Kasumi-1 (cell line): ENCODE measurements at places on chromosomes 13 and 19.
A peak's percentile ranks its signal among the peaks of the same experiment; 100 is the strongest.

DNA sequence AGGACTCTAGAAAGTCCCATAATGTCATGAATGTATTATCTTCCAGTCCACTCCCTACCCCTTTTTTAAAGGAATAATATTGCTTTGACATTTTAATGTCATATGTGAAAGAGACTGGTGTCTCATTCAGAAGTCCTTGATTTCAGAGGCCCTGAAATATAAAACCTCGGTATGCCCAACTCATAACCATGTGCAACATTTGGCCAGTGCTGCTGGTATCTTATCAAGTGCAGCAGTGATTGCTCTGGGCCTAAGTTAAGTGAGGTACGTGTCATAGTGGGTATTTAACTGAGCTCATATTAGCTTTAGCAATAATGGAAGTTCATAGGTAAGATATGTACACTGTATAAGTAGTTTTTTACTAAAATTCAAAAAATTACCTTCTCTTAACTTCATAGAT lies 14.7 kb downstream of the TEX30 start:
- DNase-seq, result no peak

DNA sequence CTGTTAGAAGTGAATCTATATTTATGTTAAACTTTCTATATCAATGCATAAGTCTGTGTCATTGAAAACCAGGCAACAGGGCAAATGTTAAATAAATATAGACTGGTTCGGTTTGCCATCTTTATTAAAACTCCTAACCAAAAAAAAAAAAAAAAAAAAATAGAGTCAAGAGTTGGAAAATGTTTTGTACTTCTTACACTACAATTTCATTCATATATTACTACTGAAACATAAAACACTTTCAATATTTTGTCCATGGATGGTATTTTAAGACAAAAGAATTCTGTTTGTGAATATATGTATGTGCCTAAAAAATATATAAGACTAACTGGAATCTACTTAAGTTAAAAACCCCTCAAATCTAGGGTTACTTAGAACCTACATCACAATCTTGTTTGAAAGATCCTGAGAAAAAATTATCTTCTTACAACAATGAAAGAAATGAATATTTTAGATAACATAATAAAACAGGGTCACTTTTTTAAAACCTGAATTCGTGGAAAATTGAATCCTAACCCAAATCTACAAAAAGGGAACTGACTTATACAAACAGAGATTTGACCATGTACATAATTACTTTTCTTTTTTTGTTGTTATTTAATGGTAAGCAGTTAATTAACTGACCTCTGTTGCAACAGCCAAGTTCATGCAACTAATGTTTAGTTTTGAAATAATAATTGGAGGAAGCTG lies 5.1 kb downstream of the DACH1 start:
- no peak for DNase-seq

DNA sequence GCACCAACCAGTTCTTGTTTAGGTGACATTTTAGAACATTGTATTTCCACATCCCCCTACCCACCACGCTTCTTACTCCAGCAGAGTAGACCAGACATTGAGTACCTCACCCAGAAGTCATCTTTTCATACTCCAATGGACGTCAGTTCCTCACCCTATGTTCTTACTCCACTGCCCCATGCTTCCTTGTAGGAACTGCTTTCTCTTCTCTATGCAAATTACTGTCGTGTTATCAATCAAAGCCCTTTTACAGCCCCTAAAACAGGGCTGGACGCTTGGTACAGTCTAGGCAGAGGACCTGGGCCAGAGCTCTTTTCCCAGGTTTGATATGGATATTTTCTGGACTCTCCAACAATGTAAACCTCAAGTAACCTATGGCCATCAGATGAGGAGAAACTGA lies 58.2 kb downstream of the USP12 start:
- DNase-seq, result no peak

DNA sequence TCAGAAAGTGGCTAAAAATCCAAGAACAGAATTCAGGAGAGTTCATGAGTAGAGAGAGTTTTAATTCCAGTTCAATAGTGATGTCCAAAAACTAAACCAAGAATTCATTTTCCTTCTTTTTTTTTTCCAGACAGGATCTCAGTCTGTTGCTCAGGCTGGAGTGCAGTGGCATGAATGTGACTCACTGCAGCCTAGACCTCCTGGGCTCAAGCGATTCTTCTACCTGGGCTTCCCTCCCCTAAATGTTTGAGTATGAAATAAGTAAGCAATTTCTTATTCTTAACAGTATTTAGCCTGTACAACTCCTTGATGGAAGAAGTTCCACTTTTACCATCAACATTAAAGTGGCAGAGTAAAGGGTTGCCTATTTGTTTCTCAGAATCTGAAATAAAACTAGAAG lies 3.8 kb downstream of the COMMD6 start:
- DNase-seq, result no peak

- DNase-seq, result no peak
Observed at GRCh38 chr19:1155352-1156304, 18.4 kb downstream of the SBNO2 start.

DNA sequence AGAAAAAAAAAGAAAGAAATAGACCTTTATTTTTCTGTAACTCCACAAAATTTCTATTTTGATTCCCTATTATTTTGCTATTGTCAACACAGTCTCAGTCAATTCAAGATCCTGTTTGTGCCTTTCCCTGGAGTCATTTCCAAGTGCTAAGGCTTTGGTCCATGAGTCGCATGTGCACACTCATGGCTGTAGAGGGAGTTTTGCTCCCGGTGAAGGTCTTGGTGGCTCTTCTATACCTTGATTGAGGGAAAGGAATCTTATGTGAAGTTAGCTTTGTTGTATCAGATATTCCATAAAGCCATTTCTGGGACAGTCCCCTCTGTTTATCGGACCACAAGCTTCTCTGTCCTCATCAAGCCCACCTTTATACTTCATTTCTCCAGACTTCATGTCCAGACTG lies 58.7 kb upstream of the ALOX5AP start:
- DNase-seq, result no peak

- DNase-seq, result no peak
Observed at GRCh38 chr19:728011-728410, 19.3 kb downstream of the PALM start.

DNA sequence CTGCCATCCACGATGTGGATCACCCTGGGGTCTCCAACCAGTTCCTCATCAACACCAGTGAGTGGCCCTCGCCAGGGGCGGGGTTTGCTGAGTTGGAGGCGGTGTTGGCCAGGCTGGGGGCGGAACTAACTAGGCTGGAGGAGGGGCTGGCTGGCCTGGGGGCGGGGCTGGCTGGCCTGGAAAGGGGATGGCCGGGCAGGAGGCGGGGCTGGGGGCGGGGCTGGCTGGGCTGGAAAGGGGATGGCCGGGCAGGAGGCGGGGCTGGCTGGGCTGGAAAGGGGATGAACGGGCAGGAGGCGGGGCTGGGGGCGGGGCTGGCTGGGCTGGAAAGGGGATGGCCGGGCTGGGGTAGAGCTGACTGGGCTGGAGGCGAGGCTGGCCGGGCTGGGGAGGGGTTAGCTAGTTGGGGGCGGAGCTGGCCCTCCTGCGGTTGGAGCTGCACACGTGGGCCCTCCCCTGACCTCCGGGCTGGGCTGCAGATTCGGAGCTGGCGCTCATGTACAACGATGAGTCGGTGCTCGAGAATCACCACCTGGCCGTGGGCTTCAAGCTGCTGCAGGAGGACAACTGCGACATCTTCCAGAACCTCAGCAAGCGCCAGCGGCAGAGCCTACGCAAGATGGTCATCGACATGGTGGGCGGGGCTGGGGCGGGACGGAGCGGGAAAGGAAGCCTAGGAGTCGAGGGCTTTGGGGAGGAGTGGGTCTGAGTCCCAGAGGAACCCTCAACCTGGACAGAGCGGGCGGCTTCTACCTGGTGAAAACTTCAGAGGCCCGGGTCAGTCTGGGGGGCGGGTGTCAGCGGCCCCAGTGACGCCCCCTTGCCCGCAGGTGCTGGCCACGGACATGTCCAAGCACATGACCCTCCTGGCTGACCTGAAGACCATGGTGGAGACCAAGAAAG lies 41.0 kb downstream of the PDE4A start:
- DNase-seq, result peak; percentile 91

- no peak for DNase-seq
Observed at GRCh38 chr13:93625536-93625935, 398.9 kb downstream of the GPC6 start.

GRCh38 chr13:76293346-76293745 lies 592.9 kb downstream of the KCTD12 start:
- no peak for DNase-seq

DNA sequence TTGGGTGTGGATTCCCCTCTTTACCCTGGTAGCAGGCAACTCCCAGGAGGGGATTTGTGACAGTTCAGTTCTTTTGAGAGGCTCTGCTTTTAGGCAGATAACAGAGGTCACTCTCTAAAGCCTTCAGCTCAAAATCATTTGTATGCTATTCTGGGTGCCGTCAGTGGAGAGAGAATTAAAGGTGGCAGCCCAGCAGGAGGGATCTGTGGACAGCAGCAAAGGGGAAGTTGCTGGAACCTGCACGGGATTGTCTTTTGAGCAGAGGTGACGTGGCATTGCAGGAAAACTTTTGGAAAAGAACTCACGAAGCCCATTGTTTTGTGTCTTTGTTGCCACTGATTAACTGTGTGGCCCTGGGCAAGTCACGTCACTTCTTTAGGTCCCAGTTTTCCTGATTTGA lies 62.4 kb upstream of the C1QTNF9 start:
- DNase-seq, result no peak

GRCh38 chr13:103898481-103898880 lies 832.3 kb upstream of the SLC10A2 start:
- no peak for DNase-seq

GRCh38 chr19:11088506-11089253 lies 583 bp upstream of the LDLR start:
- DNase-seq, result no peak

GRCh38 chr19:10603084-10603872 lies 16.2 kb upstream of the AP1M2 start:
- peak; percentile 19 for DNase-seq

- DNase-seq, result no peak
Observed at GRCh38 chr19:1362387-1363257, 21.1 kb upstream of the NDUFS7 start.

GRCh38 chr19:14837391-14837790 lies 2.4 kb upstream of the OR7A5 start:
- DNase-seq, result no peak

DNA sequence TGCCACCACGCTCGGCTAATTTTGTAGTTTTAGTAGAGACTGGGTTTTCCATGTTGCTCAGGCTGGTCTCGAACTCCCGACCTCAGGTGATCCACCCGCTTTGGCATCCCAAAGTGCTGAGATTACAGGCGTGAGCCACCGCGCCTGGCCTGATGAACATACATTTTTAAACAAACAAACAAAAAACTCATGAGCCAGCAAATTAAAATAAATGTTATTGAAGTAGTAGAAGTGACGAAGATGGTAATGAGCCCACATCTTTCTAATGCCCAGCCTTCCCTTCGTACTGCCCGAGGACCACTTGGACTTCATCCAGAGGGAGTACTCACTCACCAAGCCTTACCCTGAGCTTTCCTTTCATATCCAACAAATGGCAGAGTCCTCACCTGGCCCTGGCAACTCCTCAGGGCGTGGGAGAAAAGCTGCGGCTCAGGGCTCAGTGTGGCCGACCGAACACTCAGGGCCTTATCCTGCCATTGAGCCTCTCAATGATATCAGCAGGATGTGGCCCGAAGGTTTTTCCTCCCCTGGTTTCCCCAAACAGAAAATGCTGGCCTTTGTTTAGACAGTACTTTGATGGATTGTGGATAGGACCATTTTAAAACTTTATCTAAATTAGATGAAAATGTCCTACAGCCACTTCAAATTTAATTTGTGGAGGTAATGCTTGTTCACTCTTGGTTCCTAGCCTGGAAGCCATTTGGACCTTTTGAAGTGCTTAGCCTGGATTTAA lies 22.8 kb upstream of the ABCC4 start:
- no peak for DNase-seq

DNA sequence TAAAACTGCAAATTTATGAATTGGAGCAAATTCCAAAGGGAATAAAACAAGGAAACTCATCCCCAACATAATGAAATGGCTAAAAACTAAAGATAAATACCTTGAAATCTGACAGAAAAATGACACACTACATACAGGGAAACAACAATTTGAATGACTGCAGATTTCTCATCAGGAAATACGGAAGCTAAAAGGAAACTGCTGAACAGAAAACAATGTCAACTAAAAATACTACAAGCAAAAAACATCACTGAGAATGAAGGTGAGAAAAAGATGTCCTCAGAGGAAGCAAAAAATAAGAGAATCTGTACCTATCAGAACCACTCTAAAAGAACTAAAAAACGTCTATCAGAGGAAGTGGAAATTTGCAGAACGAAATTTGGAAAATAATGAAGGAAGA lies 39.5 kb downstream of the ZSWIM9 start:
- DNase-seq, result no peak

DNA sequence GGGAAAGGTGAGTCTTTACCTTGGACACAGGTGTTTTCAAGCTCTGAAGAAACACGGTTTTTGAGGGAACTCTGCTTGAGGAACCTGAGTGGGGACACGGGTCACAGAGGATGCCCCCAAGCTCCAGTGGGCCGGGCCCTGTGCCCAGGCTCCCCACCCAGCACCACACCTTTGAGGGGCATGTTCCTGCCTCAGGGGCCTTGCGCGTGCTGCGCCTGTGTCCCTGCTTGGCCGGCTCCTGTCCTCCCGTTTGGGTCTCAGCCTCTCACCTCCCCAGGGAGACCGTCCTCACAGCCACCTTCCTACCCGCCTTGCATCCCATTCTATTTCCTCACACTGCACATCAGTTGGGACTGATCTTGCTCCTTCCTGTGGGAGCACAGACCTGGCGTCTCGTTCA lies 21.1 kb downstream of the PIP5K1C start:
- no peak for DNase-seq

DNA sequence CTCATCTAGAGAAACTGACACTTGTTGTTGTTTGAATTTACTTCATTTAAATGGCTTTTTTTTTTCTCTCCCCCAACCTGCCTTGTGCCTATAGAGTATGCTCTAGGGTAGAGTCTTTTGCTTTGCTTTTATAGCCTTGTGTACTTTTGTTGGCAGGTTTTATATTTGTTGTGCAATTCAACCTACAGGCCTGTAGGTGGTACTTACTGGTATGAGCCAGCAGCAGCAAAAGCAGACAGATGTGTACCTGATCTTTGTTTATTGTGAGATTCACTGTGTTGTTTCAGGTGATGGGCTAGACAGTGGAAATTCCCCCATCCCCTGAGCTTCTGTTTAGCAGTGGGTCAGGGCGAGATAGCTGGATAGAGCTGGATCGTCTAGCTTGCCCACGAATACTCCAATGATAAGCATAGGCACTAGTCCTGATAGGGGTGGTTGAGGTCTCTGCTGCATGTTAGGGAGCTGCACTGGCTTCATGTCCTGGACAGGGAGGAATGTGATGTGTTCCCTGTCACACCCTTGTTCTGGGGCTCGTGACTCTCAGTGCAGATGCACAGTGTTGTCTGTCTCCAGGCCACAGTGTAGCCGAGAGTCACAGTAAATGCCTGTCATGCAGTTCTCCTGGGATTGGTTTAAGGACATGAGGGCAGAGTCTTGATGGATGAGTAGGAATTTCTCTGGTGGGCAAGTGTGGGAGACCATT lies 21.3 kb downstream of the DNAJC3 start:
- peak; percentile 12 for DNase-seq

- DNase-seq, result no peak
Observed at GRCh38 chr13:44817131-44817671, 172.1 kb downstream of the NUFIP1 start.
